ENCODE measurements at places on chromosomes 12 and 14.

DNA sequence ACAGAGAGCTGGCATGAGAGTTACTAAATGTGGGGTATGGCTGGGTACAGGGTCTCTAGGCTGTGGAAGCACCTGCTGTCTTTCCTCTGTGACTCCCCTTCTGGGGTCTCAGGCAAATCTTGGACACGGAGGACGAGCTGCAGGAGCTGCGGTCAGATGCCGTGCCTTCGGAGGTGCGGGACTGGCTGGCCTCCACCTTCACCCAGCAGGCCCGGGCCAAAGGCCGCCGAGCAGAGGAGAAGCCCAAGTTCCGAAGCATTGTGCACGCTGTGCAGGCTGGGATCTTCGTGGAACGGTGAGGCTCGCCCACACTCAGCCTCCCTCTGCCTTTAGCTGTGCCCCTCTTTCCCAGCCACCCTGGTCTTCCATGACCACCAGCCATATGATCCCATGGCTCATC lies 19.4 kb downstream of the PPP1R1A start:
- DNase-seq, result no peak

- no peak for DNase-seq
Measured at GRCh38 chr14:20799456-20799891, 3.2 kb downstream of the RNASE1 start.

DNA sequence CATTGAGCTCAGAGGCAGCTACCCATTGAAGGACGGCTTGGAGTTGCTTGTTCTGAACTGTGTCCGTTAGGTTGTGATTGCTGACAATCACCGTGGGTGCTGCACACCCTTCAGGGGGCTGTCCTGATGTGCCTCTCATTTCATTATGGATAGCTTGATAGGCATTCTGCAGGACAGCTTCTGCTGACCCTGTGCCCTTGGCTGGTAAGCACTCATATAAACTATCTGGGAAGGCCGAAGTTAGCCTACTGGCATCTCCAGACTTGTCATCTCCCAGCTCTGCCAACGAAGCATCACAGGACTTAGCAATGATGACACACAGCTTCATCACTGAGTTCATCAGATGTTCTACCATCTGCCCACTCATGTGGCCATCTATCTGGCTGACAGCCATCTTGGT lies 22.3 kb downstream of the AKAP3 start:
- no peak for DNase-seq

DNA sequence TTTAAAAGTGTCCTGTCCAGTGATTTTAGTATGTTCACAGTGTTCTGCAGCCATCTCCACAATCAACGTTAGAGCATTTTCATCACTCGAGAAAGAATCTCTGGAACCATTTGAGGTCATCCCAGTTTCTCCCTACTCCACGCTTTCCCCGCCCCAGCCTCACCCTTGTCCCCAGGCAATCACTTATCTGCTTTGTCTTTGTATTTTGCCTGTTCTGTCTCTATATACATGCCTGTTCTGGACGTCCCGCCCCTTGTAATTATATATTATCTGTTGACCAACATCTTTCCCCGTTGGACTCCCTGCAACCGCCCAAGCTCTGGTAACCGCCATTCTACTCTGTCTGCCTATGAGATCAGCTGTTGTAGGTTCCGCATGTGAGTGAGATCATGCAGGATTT lies 21.5 kb upstream of the ASPG start:
- no peak for DNase-seq

- DNase-seq, result no peak
Measured at GRCh38 chr14:56731187-56731586, 79.1 kb downstream of the OTX2 start.

GRCh38 chr12:75890660-75891059 lies 140.9 kb downstream of the PHLDA1 start:
- no peak for DNase-seq

- no peak for DNase-seq
Measured at GRCh38 chr12:131066886-131067490, 113.3 kb downstream of the ADGRD1 start.

- DNase-seq, result no peak
Measured at GRCh38 chr12:89935850-89936249, 227.2 kb upstream of the ATP2B1 start.

DNA sequence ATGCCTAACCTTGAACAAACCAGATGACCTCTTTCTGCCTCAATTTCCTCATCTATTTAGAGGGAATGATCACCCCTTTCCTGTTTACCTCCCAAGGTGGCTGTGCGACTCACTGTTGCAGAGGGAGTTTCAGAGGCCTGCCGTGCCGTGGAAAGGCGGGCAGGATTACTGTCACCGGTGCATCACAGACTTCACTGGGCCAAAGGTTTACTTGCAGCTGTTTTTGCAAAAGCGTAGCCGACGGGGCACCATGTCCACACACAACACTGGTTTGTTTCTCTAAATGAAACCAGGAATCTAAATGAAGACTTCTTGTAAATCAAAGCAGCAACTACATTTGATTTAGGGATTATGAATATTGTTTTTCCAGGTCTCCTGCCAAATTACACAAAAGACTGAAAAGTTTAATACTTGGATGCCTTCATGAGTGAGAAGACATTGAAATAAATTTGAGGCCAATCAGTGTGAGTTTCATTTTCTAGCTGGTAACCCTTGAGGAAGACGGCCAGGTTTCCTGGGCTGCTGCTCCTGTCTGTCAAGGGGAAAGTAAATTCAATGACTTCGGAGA lies 696.1 kb upstream of the TMEM132C start:
- DNase-seq, result no peak

DNA sequence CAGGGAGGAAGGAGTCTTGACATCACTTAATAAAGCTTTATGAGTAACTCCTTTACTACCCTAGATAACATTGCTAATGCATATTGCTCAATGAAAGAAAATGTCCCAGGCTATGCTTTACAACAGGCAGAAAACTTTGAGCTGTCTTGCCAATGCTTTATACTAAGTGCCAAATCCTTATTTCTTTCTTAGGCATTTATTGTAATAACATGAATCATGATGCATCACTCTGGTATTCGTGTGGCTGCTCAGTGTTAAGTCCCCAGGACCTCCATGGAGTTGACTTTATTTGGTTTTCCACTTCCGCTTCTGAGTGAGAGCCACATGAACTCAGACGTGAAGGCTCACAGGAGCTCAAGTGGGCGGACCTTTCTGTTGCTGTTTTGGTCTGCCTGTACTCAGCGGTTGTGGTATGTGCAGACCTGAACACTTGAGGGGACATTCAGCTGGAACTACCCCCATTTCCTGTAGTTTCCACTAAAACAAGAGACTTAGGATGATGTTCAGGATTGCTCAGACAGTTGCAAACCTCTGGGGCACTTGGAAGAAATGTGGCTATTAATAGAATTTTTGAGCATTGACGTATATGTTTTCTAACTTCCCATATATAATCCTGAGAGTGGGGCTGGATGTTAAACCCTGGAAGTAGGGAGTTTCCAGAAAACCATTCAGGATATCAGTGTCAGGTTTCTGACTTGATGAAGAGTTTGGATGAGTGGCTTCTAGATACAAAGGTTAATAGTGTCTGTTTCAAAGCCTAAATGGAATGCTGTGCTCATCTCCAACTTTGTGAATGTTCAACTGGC lies 258.6 kb downstream of the MSRB3 start:
- no peak for DNase-seq

DNA sequence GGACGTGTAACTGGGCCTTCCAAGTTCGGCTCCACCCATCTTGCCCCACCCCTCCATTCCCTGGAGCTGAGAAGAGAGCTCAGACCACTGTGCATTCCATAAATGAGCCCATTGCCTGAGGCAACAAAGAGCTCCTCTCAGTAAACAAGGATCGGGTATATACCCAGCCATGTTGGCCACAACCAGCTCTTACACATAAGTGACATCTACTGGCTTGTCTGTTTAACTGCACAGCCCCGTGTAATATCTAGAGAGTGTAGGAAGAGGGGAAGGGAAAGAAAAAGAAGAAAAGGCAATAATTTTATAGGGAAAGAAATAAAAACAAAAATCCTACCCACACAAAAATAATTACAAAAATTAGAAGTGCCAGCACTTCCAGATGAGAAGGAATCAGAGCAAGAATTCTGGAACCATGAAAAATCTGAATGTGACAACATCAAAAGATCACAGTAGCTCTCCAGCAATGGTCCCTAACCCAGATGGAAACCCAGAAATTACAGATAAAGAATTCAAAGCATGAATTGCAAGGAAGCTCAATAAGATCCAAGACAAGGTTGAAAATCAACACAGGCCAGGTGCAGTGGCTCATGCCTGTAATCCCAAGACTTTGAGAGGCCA lies 308.1 kb downstream of the RPAP3 start:
- DNase-seq, result no peak

DNA sequence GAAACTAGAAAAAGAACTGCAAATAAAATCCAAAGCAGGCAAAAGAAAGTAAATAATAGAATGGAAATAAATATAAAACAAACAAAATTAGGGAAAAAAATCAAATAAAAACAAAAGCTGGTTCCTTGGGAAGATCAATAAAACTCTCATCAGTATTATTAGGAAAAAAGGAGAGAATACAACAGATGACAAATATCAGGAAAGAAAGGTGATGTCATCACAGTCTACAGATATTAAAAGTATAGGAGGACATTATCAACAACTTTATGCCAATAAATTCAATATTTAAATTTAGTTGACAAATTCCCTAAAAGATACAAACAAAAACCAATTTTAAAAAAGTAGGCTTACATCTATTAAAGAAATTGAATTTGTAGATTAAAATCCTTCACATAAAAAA lies 107.4 kb upstream of the FOXN3 start:
- DNase-seq, result no peak

GRCh38 chr14:21902561-21903181 lies 229.1 kb upstream of the OR4E1 start:
- DNase-seq, result no peak

DNA sequence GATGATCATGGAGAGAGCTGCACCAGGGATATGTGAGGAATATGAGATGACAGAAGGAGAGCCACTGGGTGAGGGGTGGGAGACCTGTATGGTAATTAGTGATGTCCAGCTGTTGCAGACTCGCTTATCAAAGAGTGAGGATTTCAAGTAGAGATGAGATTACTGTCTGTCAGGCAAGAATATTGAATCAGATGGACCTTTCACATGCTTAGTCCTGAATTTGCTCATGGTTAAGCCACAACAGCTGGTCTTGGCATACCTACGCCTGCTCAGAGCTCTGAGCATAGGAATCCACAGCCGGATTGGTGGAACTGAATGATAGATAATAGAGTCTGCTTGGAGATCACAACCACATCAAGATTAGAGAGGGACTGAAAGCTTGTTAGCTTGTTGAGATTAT lies 115.2 kb upstream of the ARHGAP5 start:
- no peak for DNase-seq

GRCh38 chr12:49064767-49065152 lies 4.2 kb upstream of the KMT2D start:
- no peak for DNase-seq

DNA sequence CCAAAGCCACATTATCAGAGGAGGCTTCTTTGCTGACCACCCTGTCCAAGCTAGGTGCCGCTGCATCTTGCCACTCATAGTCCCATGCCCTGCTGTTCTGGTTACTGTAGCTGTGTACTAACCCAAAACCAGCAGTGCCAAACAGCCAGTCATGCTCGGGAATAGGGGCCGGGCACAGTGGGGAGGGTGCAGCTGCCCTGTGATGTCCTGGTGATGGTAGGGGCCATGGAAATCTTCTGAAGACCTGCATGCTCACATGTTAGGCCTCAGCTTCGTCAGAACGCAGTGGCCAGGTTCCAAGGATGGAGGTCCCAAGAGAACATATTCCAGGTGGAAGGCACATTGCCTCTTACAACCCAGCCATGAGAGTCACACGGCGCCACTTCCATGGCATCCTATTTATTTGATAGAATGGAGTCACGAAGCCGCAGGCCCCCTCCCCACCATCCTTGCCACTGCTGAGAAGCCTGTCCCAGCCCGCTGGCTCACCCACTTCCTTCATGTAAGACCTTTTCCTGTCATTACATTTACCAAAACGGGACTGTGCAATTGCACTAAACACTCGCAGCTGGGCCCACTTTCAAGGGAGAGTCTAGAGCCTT lies 48.5 kb downstream of the FAM222A start:
- DNase-seq, result no peak

GRCh38 chr14:35992816-35993683 lies 166.9 kb downstream of the BRMS1L start:
- DNase-seq, result no peak

DNA sequence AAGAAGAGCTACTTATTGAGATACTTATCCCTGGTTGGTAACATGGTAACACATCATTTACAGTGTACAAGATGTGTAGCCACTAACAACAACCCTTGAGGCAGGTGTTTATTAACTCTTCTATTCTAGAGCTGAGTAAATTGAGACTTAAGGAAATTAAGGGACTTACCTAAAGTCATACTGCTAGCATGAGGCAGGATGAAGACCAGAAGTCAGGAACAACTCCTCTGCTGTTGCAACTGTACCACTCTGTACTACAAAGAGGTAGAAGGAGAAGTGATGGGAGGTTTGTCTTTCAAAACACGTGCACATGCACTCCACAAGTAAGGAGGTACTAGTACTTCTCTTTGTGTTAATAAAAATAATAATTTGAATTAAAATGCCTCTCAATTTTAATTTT lies 79.9 kb downstream of the LLPH start:
- no peak for DNase-seq

DNA sequence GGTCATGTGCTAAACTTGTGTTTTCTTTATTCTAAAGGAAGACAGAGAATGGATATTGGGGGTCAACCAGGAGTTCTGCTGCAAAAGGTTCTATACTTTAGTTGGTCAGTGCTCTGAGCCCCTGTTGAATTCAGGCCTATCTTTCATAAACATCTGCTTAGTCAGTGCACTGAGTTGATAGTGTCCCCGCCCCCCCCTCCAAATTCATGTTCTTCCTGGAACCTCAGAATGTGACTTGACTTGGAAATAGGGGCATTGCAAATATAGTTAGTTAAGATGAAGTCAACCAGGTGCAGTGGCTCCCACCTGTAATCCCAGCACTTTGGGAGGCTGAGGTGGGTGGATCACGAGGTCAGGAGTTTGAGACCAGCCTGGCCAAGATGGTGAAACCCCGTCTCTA lies 23.3 kb downstream of the CHST11 start:
- no peak for DNase-seq

DNA sequence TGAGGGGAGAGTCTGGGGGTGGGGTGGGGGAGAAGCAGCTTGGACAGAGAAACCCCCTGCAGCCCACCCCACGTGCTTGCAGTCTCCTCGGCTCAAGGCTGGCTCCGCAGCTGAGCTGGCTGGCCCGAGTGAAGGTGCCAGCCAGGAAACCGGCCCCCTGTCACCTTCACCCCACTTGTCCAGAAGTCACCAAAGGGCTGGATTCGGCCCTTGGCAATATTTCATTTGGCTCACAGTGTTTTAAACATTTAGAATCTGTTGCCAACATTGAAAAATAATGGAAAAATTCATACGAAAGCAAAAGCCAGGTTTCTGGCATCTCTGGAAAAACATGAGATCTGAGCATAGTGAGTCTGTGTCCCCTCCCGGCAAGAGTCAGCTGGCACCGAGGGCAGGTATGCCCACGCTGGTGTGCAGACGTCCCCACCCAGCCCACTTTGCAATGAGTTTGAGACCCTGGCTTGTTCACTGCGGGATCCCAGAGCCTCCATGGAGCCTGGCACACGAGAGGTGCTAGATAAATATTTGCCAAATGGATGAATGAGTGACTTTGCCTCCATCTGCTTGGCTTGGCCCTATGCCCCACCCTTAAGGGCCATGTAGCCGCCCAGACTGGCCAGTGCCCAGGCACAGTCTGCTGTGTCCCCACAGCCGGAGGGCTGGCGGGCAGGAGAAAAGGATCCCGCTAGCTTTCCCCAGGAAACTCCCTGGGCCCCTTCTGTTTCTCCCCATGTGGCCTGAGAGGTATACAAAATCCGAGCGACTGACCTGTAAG lies 18.2 kb downstream of the MSI1 start:
- no peak for DNase-seq

Data from stimulated activated CD4-positive, alpha-beta T cell treated with anti-CD3 and anti-CD28 coated beads, TNF-alpha, amount 100 ng/mL, for 4 hours (primary cell).